ENCODE measurements at places on chromosomes 5 and 9.
A peak's percentile ranks its signal among the peaks of the same experiment; 100 is the strongest.

DNA sequence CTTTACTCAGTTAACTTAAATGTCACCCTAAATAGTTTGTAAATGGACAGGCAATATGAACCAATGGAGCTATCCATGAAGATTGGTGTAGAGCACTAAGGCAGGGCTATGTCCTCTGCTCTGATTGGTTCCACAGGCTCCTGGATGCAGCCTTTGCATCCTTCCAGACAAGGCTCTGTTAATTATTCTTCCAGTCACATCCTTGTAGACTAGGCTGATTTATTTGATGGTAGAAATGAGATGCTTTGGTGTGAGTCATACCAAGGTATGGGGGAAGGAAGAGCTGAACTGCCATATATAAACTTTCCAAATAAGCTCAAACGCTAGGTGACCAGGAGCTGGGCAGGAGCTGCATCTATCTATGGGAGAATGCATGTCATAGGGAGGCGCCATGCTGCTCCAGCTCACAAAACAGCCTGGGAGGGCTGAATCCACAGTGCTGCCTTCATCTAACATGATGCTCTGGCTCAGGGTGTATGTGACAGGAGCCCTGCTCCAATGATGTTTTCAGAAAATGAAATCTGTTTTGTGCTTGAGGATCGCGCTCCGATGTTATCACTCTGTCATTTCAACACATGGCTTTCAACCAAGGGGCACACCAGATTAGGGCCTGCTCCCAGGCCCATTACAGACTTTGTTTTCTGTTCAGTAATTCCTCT lies 818.0 kb upstream of the ZNF608 start:
- DNase-seq = no peak

GRCh38 chr9:124882231-124882630 lies 20.3 kb downstream of the ARPC5L start:
- no peak for DNase-seq

- DNase-seq = no peak
These were observed 426.2 kb downstream of the MTRR start for GRCh38 chr5:8295141-8295540.

DNA sequence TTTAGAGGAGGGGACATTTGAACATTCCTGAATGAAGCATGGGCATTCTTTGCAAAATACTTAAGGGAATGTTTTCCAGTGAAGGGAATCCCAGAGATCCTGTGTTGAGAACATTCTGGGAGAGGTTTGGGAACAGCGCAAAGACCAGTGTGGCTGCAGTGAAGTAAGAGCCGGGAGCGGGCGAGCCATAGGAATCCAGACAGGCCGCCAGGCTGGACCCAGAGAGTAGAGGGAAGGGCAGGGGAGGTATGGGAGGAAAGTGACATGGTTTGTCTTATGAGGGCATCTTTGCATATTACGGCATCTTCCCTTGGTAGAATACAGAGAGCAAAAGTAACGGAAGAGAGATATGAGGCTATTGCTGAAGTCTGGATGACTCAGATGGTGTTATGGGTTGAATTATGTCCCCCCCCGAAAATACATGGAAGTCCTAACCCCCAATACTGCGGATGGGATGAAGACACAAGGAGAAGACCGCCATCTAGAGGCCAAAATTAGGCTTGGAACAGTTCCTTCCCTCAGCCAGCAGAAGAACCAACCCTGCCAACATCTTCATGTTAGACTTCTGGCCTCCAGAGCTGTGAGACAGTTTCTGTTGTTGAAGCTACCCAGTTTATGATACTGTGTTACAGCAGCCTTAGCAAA lies 268.2 kb downstream of the MAST4 start:
- DNase-seq = peak; percentile 12

GRCh38 chr5:56588636-56589480 lies 226.5 kb upstream of the MAP3K1 start:
- DNase-seq = peak; percentile 80

GRCh38 chr9:102519423-102519822 lies 475.7 kb upstream of the CYLC2 start:
- DNase-seq = no peak

- DNase-seq = no peak
These were observed 205.8 kb downstream of the GABBR2 start for GRCh38 chr9:98502976-98503325.

- no peak for DNase-seq
These were observed 63.1 kb downstream of the HSPA4 start for GRCh38 chr5:133114933-133115310.

GRCh38 chr5:132457371-132458225 lies 33.0 kb downstream of the IRF1 start:
- no peak for DNase-seq

DNA sequence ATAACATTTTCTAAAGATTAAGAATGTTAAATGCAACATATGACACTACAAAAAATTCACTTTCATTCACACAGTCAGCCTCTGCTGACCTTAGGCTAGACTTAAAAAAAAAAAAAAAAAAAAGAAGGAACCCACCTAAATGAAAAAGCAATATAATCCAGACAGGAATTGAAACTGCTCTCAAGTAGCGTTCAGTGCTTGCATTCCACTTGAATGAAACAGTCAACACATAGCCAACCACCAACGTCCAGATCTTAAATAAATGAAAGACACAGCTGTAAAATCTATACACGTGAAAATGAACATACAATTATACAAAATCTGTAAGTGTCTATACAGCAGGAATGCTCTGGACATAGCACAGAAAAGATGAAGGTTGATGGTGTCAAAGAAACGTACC lies 11.4 kb downstream of the TMEM245 start:
- DNase-seq = no peak

- DNase-seq = no peak
These were observed 71.6 kb upstream of the XPA start for GRCh38 chr9:97768746-97769145.

GRCh38 chr5:157473383-157474320 lies 13.6 kb downstream of the NIPAL4 start:
- no peak for DNase-seq

- no peak for DNase-seq
These were observed 57.7 kb upstream of the EGFL7 start for GRCh38 chr9:136604823-136605525.

DNA sequence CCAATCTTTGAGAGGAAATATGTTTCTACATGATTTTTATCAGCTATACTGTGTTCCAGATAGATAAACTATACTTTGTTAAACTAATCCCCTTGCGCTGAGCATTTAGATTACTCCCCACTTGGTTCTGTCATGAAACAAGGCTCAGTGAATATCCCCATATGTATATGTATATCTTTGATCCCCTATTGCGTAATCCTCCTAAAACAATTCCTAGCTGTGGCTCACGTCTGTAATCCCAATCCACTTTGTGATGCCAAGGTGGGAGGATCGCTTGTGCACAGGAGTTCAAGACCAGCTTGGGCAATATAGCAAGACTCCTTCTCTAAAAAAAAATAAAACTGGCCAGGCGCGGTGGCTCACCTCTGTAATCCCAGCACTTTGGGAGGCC lies 2.7 kb downstream of the PHYHD1 start:
- no peak for DNase-seq

- no peak for DNase-seq
These were observed 369.6 kb upstream of the SEMA6A start for GRCh38 chr5:116944183-116944582.

DNA sequence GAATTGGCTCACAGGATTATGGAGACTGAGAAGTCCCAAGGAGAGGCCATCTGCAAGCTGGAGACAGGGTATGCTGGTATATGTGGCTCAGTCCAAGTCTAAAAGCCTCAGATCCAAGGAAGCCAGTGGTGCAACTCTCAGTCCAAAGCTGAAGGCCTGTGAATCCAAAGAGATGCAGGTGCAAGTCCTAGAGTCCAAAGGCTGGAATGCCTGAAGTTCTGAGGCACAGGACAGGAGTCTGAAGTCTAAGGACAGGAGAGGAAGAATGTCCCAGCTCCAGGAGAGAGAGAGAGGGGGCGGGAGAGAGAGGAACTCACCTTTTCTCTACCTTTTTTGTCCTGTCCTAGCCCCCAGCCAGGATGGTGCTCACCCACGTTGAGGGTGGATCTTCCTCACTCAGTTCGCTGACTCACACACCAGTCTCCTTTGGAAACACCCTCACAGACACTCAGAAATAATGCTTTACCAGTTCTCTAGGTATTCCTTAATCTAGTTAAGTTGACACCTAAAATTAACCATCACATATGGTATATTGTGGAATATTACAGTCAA lies 49.6 kb downstream of the KCNN2 start:
- no peak for DNase-seq

DNA sequence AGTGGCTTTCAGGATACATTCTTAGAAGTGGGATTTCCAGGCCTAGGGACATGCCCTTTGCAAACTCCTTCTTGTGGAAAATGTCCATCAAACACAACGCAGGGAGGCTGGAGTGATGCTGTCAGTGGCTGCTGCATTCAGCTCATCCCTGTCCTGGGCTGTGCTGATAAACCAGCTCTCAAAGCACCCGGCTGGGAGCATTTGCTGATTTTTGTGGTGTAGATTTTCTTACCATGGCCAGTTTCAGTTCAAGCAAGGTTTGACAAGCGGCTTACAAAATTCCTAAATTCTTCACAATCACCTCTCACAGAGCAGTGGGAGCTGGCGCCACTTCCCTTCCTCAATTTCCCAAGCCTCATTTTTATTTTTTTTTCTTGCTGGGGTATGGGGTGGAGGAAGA lies 28.2 kb downstream of the FAM163B start:
- no peak for DNase-seq

All from GM13976 (cell line).